ENCODE measurements at places on chromosomes 5 and 9.

DNA sequence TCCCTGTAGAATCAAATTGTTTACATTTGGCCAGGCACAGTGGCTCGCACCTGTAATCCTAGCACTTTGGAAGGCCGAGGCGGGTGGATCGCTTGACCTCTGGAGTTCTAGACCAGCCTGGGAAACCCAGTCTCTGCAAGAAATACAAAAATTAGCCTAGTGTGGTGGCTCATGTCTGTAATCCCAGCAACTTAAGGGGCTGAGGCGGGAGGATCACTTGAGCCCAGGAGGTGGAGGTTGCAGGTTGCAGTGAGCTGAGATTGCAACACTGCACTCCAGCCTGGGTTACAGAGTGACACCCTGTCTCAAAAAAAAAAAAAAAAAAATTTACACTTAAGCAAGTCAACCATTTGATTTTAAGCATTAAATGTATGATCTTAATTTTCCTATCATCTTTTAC lies 17.5 kb upstream of the IQGAP2 start:
- DNase-seq = no peak

DNA sequence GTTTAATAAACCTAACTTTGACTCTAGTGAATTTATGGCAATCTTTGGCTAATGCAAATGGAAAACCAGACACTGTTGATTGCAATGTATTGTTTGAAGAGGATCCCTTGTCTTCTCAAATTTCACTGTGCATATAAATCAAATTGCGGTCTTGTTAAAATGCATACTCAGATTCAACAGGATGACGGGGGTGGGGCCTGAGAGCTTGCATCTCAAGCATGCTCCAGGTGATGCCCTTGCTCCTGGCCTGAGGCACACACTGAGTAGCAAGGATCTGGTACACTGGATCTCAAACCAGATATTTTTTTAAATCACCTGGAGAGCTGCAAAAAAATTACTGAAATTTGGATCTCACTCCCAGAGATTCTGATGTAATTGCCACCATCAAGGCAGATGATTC lies 463.7 kb downstream of the DNAH5 start:
- no peak for DNase-seq

- no peak for DNase-seq
Measured at GRCh38 chr9:117134826-117135500, 279.9 kb downstream of the ASTN2 start.

- DNase-seq = peak; percentile 17
Measured at GRCh38 chr5:142548739-142549275, 137.1 kb downstream of the FGF1 start.

DNA sequence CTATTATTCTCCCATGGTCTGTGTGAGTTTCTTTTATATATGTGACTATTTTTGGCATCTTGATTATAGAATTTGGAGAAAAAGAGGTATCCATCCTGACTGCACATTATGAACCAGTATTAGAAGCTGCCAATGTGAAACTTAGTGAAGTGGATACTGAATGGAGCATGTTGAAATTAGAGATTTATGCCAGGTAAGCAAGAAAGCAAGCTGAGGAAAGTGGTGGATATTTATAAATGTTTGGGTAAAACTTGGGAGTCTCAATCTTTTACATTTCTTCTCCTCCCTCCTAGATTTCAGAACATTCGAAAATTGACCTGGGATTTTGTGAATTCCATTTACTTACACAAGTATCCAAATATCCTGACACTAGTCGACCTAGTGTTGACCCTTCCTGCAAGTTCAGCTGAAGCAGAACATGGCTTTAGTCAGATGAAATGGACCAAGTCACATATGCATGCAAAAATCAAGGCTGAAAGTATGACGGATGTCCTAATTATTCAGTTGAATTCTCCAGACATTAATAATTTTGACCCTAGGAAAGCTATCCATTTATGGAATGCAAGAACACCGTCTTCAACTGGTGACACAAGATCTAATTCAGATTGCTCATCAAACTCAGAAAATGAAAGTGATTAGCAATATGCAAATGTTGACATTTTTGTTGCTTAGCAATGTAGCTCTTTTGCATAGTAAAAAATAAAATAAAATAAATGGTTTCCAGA lies 66.8 kb upstream of the IL7R start:
- no peak for DNase-seq

- DNase-seq = no peak
Measured at GRCh38 chr9:89837162-89837933, 232.5 kb downstream of the GADD45G start.

DNA sequence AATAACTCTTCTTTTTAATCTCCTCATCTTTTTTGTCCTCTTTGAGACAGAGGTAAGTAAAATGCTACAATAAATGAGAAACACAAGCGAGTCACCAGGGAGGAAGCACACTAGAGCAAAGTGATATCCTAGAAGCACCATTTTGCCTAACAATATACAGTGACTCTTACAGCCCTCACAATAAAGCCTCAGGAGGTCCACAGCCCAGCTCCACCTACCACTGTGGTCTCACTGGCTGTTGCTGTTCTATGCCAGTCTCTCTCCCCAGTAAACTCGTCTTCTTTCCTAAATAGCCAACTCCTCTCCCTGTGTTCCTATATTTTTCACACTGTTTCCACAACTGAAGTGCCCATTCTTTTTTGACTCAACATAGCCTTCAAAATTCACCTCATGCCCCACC lies 44.3 kb downstream of the TNFSF15 start:
- no peak for DNase-seq

GRCh38 chr9:78805771-78806170 lies 508.8 kb downstream of the PSAT1 start:
- DNase-seq = no peak

All from CD4-positive, alpha-beta T cell treated with Interleukin-17A for 4 hours (primary cell).